ENCODE measurements at places on chromosomes 16 and 17.

GRCh38 chr17:79946352-79947231 is 89.1 kb downstream of the TBC1D16 start:
- DNase-seq = no peak

GRCh38 chr16:48862087-48862532 is 252.1 kb upstream of the N4BP1 start:
- no peak for DNase-seq

DNA sequence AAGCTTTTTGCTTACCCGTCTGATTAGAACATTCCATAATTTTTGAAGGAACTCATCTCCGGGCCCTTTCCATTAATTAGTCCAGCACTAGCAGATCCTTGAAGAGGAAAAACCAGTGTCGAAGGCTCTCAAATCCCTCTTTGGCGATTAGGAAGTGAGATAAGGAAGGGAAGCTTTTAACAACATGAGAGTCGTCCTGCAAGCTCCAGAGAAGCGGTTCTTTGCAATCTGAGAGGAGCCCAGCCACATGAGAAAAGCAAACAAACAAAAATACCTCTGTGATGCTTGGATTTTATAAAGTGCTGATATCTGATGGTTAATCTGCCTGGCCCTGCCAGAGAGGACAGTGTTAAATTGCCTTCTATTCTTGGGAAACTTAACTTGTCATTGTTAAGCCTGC is 339.8 kb upstream of the SALL1 start:
- DNase-seq = no peak

- no peak for DNase-seq
These were observed 33.9 kb upstream of the ZNF423 start for GRCh38 chr16:49889725-49890397.

DNA sequence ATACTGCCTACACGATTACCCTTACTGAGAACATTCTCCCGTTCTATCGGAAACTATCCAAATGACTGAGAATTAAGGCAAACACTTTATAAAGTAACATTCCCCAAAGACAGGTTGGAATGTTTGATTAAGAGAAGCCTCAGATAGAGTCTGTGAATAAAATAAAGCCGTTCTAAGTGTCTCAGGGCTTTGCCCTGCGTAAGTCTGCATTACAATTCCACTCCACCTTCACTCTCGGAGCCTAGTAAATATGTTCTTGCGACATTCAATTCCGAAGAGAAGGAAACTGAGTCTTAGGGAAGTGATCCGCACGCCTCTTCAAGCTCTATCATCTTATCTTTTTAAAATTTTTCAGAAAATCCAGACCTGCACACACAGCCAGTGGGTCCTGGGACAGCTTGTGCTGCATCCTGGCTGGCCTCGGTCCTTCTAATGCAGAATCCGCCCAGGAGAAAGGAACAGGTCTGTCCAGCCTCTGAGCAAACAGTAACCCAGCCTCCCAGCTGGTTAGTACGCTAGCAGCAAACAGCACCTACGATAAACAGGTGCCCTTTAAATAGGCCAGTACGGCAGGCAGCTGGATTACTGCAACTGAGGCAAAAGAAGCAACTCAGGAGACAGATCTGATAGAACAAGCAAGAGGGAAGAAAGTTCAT is 254.1 kb upstream of the IRX3 start:
- DNase-seq = no peak

DNA sequence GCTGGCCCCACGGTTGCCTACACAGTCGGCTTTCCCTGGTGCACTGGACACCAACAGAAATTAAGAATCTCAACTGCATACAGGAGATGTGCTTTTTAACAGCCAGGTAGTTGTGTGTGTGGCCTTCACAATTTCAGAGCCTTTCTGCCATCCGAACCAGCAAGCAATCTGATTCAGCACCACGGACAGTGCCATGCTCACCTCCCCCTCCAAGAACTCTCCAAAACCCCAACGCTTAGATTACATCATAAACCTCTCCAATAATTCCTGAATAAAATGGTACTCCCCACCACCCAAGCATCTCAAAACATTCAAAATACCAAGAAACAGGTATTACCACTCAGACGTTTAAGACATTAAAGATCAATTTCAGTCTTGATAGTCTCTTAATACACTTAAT is 31.8 kb downstream of the USP7 start:
- DNase-seq = no peak

- DNase-seq = no peak
These were observed 3.4 kb upstream of the SSTR5 start for GRCh38 chr16:1069154-1069553.

- DNase-seq = no peak
These were observed 76.2 kb downstream of the CCT6B start for GRCh38 chr17:34885076-34885475.

DNA sequence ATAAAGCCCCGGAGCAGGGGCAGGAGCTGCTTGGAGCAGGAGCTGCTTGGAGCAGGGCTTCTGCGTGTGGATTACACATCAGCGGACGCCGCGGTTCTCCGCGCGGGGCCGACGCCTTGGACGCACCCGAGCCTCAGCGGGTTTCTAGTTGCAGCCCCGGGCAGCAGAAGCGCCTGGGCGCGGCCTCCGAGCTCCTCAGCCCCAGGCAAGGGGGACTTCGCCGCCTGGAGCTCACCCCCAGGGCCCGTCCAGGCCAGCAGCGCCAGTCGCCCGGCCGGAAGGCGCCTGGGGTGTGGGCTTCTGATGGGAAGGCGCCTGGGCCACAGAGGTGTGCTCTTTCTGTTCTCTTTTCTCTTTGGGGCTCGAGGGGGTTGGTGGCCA is 6.3 kb downstream of the FOXF1 start:
- no peak for DNase-seq

DNA sequence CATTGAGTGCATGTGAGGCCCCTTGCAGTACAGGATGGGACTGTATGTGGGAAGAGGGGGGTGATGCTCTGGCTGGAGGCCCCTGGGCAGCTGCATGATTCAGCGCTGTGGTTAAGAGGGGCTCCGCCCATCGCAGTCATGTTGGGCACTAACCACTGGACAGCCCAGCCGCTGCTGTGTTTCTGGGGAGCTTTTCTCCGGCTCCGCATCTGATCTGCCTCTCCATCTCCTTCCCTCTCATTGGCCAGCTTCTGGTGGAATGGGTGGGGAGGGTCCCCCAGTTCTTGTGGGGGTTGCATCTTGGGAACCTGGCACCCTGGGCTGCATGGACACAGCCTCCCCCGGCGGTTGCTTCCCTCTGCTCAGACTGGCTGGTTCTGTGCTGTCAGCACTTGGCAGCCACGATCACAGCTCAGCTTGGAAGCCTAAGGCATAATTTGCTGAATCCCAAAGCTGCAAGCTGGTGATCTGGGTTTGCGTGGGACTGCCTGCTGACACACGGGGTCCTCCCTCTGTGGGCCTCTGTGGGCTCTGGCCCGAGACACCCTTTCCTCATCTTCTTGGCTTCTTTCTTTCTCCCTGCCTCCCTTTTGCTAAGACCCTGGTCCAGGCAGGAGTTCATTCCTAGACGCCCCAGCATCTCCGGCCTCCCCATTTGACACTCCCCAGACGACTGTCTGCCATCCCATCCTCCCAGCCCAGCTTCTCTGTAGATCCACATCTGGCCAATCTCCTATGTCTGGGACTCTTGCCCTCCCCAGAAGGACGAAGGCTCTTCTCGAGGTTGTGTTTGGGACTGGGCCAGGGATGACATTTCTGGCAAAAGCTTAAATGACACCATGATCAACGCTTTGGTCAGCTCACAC is 168.3 kb downstream of the SEC14L1 start:
- DNase-seq = no peak

GRCh38 chr17:50495217-50495823 is 12.9 kb upstream of the MYCBPAP start:
- no peak for DNase-seq

DNA sequence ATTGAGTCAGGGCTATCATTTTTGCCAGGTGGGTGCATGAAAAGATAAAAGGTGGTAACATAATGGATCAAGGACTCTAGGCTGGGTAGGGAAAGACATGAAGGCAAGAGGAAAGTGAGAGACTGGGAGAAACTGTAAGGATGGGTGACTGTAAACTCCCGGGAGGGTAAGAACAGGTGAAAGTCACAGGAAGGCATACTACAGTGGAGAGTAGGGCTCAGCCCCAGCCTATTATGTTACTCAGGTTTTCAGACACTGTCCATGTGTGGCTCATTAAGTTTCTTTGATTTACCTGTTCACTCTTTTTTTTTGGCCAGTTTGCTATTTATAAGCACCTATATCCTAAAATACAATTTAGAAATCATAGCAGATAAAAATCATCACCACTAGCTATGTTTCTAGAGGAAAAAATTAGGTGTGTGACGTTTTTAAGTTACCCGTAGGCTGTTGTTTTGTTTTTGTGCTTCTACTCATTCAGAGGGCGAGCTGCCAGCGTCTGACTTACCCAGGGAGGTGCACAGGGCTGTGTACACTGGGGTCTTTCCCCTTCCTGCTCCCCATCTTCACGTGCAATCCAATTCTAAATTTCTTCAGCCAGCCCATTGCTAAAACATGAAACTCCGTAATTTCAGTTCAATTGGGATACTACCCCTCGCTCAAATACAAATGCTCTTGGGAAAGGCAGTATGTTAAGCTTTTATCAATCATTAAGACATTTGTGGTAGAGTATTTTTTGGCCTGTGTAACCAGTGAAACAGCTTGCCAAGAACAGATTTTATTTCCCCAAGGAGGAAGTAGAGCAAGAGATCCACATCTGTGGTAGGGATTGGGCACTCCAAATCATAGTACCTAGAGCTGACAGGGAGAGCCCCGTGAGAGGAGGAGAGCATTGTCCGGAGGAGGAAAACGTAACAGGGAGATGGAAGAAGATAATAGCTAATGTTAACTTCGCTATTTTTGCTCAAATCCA is 21.7 kb upstream of the VWA3A start:
- DNase-seq = no peak

- no peak for DNase-seq
These were observed 126.5 kb upstream of the RCVRN start for GRCh38 chr17:10031606-10032005.

- no peak for DNase-seq
These were observed 101.7 kb downstream of the MAP2K6 start for GRCh38 chr17:69516225-69516624.

- no peak for DNase-seq
These were observed 5.5 kb upstream of the DHRS11 start for GRCh38 chr17:36586138-36586537.

DNA sequence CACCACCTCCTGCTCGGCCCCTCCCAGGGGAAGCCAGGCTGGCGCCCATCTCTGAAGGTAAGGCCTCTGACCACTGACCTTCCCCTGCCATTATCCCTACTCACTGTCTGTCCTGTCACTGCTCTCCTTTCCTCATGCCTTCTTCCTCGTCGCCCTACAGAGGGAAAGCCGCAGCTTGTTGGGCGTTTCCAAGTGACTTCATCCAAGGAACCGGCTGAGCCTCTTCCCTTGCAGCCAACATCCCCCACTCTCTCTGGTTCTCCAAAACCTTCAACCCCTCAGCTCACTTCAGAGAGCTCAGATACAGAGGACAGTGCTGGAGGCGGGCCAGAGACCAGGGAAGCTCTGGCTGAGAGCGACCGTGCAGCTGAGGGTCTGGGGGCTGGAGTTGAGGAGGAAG is 3.0 kb downstream of the COA3 start:
- no peak for DNase-seq

- no peak for DNase-seq
These were observed 39.8 kb upstream of the AKAP1 start for GRCh38 chr17:57044976-57045867.

DNA sequence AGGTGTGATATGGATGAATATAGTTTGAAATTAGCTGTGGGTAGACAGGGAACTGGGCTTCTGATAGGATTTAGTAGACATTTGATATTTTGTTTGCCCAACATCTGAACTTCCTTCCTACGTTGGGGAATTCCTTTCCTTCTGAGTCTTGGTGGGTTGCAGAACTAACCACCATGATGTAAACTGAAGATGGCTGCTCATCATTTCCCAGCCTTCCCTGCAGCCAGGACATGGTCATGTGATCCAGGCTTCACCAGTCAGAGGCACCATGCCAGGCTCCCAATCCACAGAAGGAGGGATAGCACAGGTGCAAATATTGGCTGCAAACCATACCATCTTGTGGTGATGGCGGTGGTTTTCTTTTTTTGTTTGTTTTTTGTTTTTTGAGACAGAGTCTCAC is 57.4 kb downstream of the EMP2 start:
- no peak for DNase-seq

GRCh38 chr17:81066771-81067315 is 31.9 kb downstream of the BAIAP2 start:
- DNase-seq = no peak

DNA sequence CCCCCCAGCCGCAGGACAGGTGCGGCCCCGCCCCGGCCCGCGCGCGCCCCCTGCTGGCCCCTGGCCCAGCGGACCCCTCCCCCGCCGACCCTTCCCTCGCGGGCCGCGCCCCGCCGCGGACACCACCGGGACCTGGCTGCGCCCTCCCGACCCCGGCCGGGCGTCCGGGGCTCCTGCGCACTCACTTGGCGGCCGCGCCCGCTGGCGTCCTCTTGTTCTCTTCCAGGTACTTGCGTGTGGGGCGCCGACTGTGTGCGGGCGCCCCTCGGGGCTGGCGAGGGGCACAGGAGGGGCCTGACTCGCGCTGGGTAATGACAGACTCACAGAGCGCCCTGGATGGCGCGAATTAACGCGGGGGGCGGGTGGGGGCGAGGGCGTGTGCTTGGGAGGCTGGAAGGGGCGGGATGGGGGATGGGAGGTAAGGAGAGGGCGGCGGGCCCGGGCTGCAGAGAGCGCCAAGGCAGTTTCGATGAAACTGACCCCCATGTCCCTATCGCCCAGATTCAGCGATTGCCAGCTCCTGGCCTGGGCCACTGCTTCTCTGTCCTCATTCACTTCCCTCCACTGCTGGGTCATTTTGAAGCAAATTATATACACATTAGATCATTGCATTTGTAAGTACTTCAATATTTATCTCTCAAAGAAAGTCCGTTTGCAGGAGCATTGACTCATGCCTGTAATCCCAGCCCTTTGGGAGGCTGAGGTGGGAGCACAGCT is 445 bp upstream of the DBNDD1 start:
- DNase-seq = peak; percentile 46

DNA sequence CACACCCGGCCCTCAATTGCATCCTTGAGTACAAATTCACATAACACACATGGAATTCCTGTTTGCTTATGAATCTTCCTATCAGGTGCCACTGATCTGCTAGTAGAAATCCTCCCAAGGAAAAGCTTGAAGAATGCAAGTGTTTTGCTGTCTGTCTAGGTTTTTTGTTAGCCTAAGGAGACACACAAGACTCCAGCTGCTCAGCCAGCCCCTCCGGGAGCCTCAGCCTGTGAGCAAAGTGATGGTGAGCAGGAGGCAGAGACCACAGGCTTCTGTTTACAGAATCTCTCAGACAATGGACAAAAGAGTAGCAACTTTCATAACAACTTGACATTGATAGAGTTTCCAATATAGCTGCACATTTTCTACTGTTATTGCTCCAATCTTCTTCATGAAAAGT is 18.4 kb upstream of the PRKCA start:
- DNase-seq = no peak

GRCh38 chr17:63436523-63437110 is 9.5 kb downstream of the CYB561 start:
- DNase-seq = no peak

- no peak for DNase-seq
These were observed 732 bp downstream of the CBLN1 start for GRCh38 chr16:49280841-49281371.
